Fibroblast of skin of scalp (primary cell): ENCODE measurements at places on chromosomes 16 and 17.
A peak's percentile ranks its signal among the peaks of the same experiment; 100 is the strongest.

- peak; percentile 98 for DNase-seq
These were observed 13.8 kb downstream of the ITGB3 start for GRCh38 chr17:47267354-47267828.

DNA sequence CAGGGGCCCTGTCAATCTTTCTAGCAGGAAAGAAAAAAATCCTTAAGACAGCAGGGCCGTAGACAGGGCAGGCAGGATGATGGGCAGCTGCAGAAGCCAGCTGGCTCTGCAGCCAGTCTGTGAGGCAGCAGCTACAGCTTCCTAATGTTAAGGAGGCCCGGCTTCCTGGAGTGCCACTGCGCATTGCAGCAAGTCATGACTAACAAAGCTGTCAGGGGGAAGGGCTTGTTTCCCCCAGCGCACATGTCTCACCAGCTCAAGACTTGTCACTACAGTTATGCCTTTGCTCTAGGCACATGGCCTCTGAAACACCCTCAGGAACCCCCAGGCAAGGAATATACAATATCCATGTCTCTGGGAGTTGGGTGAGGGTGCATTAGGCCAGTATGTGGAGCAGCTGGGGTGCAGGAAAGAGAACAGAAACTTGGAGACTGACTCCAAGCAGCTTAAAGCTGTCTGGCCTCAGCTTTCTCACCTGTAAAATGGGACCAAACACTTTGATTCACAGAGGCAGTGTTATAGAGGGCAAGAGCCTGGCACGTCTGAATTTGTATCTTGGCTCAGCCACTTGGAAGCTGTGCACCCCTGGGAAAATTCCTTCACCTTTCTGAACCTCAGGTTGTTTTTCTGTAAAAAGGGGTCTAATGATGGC is 220.0 kb downstream of the HAPSTR1 start:
- no peak for DNase-seq

- DNase-seq: no peak
These were observed 186.0 kb upstream of the FOXF1 start for GRCh38 chr16:86324320-86324719.

GRCh38 chr16:1050516-1050915 is 22.0 kb upstream of the SSTR5 start:
- no peak for DNase-seq

GRCh38 chr17:18203308-18203707 is 19.7 kb downstream of the ALKBH5 start:
- DNase-seq: no peak

DNA sequence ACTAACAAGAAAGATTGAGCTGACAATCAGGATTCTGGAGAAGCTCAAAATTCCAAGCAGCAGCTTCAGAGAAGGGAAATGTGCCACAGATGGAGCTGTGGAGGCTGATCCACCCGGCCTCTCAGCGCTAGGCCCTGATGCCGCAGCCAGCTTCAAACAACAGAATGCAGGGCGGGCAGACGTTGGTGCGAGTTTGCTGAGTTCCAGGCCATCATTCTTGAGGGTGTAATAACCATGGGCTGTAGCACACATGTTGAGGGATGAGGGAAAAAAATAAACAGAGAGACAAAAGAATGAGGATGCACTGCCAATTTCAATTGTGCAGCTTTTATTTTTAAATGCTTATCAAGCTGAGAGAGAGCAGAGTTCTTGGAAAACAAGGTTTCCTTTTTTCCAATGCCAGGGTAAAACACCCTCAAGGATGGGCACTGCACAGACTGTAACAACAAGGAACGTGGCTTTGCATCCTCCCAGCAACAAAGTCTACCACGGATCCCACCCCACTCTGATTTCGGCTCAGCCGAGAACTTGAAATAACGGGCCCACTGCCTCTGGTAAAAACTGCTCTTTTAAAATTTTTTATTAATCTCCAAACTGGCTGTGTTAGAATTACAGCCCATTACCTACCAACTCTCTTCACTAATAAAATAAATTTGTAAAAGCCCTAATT is 90.2 kb downstream of the SMG6 start:
- peak; percentile 69 for DNase-seq

DNA sequence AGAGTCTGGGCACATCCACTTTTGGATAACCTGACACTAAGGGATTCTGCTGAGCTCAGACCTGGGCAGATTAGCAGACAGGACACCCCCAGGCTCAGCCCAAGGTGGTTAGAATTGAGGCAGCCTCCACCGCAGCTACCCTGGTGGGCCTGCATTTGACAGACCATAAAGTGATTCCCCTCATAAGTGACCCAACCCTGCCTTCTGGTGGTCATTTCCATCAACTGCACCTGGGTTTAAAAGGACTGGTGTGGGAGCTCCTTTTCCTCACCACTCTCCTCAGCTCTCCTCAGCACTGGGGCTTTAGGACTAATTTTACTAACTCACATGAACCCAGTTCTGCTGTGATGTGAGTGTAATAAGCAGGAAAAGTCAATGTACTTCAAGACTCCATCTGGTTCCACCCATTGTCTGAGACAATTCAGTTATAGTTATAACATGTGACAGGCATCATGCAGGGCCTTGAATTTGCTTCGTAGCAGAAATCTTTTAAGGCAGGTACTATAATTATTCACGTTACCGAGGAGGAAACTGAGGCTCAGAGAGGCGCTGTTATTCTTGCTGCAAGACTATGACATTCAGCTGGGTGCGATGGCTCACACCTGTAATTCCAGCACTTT is 42.5 kb downstream of the MYH3 start:
- peak; percentile 76 for DNase-seq

GRCh38 chr16:67663151-67663876 is 2.6 kb downstream of the PARD6A start:
- DNase-seq: peak; percentile 18
